ENCODE measurements at places on chromosomes 3 and 15.

GRCh38 chr3:16721494-16721893, 116.3 kb upstream of the DAZL start:
- no peak for DNase-seq

- DNase-seq, result no peak
These were observed 10.6 kb downstream of the FSTL1 start for GRCh38 chr3:120440001-120440703.

DNA sequence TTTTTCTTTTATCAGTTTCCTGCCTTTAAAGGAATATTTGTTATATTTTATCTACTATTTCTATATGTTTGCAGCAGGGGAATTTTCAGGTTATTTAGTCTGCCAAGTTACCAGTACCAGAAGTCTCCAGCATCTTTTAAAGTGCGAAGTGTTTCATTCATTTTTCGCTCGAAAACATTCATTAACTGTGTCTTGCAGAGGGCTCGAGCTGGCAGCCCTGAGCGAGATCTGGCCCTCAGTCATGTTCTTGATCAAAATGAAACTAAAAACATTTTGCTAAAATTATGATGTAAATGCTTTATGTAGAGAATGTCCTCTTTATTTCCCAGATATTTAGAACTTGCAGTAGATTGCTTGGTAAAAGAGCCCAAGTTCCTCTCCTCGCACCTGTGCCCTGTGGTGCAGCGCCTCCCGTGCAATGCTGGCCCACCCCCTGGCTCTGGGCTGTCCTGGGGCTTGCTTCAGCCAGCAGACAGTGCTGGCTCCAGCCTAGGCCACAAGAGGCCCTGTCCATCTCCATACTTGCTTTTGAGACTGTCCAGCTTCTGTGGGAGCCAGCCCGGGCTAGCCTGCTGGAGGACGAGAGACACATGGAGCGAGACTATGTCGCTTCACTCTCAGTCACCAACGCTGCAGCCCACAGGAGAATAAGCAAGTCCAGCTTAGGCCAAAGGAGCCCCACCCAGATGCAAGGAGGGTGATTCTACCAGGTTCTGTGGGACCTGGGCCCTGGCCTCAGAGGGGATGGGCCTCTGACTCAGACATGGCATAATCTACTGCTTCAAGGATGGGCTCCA, 71.9 kb upstream of the PRR23E start:
- no peak for DNase-seq

- DNase-seq, result no peak
These were observed 205.4 kb upstream of the UBE2E1 start for GRCh38 chr3:23600167-23600871.

- no peak for DNase-seq
These were observed 846.7 kb downstream of the EPHA3 start for GRCh38 chr3:89954137-89954536.

DNA sequence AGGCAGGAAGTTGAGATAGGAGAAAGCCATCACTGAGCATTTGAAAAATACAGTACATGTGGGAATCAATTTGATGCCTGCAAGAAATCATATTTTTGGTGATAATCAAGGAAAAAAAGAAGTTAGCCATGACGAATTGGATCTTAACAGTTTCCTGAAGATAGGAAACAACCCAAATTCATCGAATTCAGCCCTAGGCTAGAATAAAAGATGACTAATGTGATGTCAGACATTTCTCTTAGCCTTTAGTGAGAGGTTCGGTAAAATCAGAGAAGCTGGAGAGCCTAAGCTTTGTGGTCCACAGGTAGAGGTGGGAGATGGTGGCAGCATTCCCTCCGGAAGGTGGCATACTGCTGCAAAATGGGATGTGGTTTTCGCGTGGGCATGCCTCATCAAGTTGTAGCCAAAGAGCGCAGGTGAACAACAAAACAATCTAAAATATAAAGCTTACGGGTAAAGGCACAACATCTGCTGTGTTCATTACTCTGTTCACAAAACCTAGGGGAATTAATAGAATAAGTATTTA, 144.1 kb upstream of the ALCAM start:
- no peak for DNase-seq

- DNase-seq, result peak; percentile 69
These were observed at the start of gene USP3 for GRCh38 chr15:63504247-63504978. TSS of gene USP3 (plus strand) at chr15:63504593. CDS start at chr15:63504740, 147 bp downstream.

DNA sequence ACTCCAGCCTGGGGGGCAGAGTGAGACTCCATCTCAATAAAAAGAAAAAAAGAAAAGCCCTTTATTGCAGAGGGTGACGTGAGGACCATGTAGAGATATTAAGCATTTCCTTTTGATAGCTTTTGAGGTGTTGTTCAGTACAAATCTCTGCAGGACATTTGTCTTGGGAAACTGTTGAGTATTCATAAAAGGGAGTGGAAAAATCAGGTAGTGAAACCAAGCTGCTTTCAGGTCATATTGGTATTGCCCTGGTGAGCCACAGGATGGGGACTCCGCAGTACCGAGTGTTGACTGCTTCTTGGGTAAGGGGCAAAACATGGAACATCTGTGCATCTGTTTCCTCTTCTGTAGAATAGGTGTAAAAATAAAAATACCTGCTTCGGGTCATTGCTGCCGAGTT, 9.9 kb downstream of the ITPR1 start:
- no peak for DNase-seq

- DNase-seq, result no peak
These were observed 388 bp downstream of the DAPK2 start for GRCh38 chr15:64045774-64046420.

DNA sequence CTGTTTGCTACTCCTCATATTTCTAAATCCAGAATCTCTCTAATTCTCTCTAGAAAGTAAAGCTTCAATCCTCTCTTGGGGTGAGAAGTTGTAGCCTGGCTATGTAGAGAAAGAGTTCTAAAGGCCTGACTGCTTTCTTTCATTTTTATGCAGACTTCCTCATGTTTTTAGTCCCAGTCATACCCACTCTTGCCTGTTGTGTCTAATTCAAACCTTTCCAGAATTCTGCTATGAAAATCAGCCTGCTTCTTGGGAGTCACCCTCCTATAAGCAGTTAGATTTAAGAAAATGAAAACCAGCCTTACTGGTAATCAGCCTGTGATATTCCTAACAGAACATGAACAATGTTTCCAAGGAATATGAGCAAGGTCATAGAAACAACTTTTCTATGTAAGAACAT, 14.8 kb upstream of the ZNF639 start:
- DNase-seq, result no peak

DNA sequence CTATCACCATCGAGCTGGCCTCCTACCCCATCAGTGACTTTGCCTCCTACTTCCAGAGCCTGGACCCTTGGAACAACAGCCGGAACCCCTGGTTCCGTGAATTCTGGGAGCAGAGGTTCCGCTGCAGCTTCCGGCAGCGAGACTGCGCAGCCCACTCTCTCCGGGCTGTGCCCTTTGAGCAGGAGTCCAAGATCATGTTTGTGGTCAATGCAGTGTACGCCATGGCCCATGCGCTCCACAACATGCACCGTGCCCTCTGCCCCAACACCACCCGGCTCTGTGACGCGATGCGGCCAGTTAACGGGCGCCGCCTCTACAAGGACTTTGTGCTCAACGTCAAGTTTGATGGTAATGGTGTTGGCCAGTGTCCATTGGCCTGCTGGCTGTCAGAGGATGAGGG, 6.1 kb downstream of the GRM2 start:
- DNase-seq, result no peak

DNA sequence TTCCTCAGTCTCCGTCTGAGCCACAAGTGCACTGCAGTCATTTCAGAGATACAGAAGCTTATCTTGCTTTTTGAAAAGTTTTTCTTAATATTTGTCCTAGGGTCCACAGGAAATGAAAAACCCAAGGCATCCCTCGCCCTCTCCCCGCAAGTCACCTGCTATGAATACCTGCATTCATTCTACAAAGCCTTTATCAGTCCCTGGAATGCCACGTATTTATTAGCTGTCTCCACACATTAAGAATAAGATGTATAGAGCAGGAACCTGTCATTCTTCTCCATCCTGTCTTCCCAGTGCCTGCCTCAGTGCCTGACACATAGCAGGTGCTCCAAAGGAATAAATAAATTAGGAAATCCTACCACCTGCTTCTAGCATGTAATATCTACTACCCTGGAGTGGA, 73.3 kb upstream of the ICE2 start:
- no peak for DNase-seq

GRCh38 chr3:179688850-179689249, 36.0 kb downstream of the USP13 start:
- no peak for DNase-seq

- DNase-seq, result no peak
These were observed 24.3 kb downstream of the PGPEP1L start for GRCh38 chr15:98983334-98983733.

Measured in esophagus squamous epithelium (tissue), 5 donors.